ENCODE measurements at places on chromosomes 13 and 19. TPM values are rescaled to one million over a fixed set of nuclear protein-coding genes. Genes with fewer than 3 reads are reported as not detected.

GRCh38 chr19:53102206-53102755, 941 bp downstream of the ZNF160 start:
- DNase-seq = no peak

DNA sequence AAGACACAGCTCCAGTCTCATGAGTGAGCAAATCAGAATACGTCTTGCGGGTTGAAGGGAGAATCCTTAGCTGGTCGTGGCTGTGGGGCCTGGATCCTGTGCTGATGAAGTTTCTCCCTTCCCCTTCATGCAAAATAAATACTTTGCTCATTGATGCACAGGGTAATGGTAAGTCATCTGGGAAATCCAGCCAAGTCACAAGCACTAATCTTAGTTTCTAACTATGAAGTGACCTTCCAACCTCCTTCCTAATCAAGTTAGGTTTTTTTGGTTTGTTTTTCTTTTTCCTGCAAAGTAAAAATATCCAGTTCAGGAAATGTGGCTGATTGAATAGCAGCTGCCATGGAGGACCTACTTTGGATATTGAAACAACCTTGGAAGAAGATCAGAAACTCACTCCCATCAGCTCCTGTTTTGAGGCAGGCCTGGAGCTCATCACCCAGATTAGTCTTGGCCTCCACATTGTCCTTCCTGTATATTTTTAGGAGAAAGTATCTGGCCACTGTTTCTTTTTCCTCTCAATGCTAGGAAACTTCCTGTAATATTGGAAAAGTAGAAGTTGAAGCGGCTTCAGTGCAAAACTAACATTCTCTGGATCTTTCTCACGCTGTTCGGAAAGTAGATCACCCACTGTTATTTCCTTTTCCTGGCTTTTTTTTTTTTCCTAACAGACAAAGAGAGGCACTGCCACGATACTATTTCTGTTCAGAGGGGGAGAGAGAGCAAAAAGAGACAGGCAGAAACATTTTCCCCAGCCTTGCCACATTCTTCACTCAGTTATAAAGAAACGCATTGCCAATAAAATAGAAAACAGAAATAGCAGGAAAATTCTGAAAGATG, 12.3 kb upstream of the ARL11 start:
- DNase-seq = no peak

- DNase-seq = no peak
These were observed 13.1 kb upstream of the MEDAG start for GRCh38 chr13:30892966-30893365.

The CYP4F2 gene
- total RNA-seq = not detected

Measured in activated CD8-positive, alpha-beta T cell treated with anti-CD3 and anti-CD28 coated beads, Interleukin-2, amount 10 ng/mL, durations not matched to agents 7 days and 5 days (primary cell).